Immature natural killer cell (primary cell): ENCODE measurements at places on chromosomes 16 and 17. TPM values are rescaled to one million over a fixed set of nuclear protein-coding genes. Genes with fewer than 3 reads are reported as not detected.

DNA sequence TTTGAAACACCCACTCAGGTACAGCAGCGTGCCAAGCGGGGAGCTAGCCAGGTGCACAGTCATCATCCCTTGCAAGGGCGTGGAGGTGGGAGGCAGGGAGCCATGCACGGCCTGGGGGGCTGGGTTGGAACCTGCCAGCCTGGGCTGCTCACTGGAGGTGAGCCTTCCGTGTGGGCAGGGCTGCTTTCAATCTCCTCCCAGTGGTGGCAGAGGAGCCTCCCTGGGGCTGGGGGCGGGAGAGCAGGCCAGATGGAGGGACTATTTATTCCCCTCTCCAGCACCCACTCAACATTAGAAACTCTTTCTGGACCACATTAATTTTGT lies 90.3 kb downstream of the KATNIP start:
- H3K27me3 ChIP-seq = no peaks in the 10 kb centered on the region
- H3K36me3 ChIP-seq = peaks cover 13% of the 10 kb centered on the region
- H3K4me1 ChIP-seq = no peaks in the 10 kb centered on the region

DNA sequence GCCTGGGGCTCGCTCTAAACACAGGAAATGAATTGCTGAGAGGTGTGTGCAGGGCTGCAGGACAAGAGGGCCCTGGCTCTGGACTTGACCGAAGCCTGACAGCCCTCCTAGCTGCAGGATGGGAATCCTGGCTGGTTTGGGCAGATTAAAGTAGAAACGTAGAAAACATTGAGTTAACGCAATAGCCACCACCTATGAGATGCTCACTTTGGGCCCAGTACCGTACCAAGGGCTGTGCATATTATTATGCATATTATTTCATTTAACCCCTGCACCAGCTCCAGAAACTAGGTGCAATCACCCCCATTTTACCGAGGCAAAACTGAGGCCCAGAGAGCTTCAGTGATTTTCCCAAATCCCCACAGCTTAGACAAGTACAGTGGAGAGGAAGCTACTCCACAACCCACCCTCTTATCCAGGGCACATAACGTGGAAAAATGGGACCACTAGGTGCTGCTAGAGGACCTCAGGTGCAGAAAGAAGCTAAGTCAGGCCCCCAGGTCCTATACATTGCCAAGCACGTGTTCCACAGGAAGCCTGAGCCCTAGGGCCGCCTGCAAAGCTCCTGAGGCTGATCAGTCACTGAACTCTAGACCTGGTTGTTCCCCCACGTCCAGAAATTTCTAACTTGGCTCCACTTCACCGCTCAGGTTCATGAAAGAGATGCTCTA lies 79.2 kb downstream of the MYH11 start:
- H3K27me3 ChIP-seq = peaks cover 2% of the 10 kb centered on the region
- no peak overlapping the region for H3K27ac ChIP-seq
- H3K4me3 ChIP-seq = no peak overlapping the region

GRCh38 chr16:47657977-47658376 lies 196.8 kb downstream of the PHKB start:
- no peak overlapping the region for H3K4me3 ChIP-seq
- no peak overlapping the region for H3K27ac ChIP-seq
- H3K36me3 ChIP-seq = peaks cover 56% of the 10 kb centered on the region
- DNase-seq = no peak
- no peaks in the 10 kb centered on the region for H3K4me1 ChIP-seq

- H3K4me1 ChIP-seq = no peaks in the 10 kb centered on the region
- H3K36me3 ChIP-seq = peaks cover 42% of the 10 kb centered on the region
- no peak overlapping the region for H3K4me3 ChIP-seq
Observed at GRCh38 chr16:56506941-56507340, 12.9 kb downstream of the BBS2 start.

- no peaks in the 10 kb centered on the region for H3K27me3 ChIP-seq
- no peak overlapping the region for H3K4me3 ChIP-seq
- H3K36me3 ChIP-seq = peaks cover 20% of the 10 kb centered on the region
- H3K27ac ChIP-seq = no peak overlapping the region
- no peak for DNase-seq
Observed at GRCh38 chr17:32746698-32747097, 130.2 kb downstream of the MYO1D start.

DNA sequence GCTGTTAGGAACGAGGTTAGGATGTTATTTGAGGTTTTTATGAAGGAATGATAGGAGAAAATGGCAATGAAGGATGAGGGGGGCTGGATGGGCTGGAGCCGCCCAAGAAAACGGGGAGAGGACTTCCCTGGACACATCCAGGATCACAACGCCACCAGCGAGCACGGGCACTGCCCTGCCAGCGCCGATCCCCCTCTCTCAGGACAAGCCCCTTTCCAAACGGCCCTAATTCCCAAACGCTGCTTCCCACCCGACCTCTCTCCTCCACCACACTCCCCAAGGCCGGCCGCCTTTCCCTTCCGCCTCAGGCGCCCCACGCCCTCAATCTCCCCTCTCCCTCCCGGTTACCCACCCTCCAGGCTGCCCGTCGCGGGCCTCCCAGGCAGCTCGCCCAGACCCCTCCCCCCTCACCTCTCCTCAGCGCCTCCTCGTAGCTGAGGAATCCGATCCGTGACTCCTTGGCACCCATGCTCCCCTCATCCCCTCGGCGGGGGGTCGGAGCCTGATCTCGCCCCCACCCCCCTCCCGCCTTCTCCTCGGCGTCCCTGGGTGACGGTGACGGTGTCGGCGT lies 377 bp downstream of the USP32 start:
- H3K36me3 ChIP-seq = no peaks in the 10 kb centered on the region
- H3K4me3 ChIP-seq = peak overlapping the region; percentile 95
- DNase-seq = no peak
- peaks cover 13% of the 10 kb centered on the region for H3K27me3 ChIP-seq

GRCh38 chr17:57455063-57455914 lies 199.0 kb downstream of the MSI2 start:
- peaks cover 39% of the 10 kb centered on the region for H3K27me3 ChIP-seq
- DNase-seq = peak; percentile 82
- peak overlapping the region; percentile 89 for H3K4me3 ChIP-seq
- peaks cover 68% of the 10 kb centered on the region for H3K4me1 ChIP-seq

- H3K27ac ChIP-seq = no peak overlapping the region
- H3K36me3 ChIP-seq = no peaks in the 10 kb centered on the region
- no peak overlapping the region for H3K4me3 ChIP-seq
Observed at GRCh38 chr17:49548051-49548505, 27.6 kb upstream of the NXPH3 start.

DNA sequence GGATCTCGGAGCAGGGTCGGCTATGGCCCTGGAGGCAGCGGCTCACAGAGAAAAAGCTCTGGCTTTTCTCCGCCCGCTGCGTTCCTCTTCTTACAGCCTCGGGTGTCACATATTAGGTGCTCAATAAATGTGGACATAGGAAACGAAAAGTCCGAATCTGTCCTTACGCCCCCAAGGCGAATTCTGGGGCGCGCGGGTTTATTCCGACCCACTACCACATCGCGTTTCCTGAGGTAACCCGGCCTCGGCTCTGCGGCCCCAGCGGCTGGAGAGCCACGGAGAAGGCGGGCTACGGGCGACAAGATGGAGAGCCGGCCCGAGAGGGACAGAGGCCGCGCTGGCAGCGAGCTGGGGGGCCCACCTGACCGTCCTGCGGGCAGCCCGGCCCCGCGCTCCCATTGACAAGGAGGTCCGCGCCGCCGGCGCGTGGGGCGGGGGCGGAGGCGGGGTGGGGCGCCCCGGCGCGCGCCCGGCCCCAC lies 573 bp upstream of the GNAO1 start:
- peak overlapping the region; percentile 83 for H3K4me3 ChIP-seq
- peaks cover 41% of the 10 kb centered on the region for H3K27me3 ChIP-seq

- H3K36me3 ChIP-seq = peaks cover 7% of the 10 kb centered on the region
- no peaks in the 10 kb centered on the region for H3K4me1 ChIP-seq
- no peak overlapping the region for H3K27ac ChIP-seq
- H3K27me3 ChIP-seq = peaks cover 2% of the 10 kb centered on the region
- H3K4me3 ChIP-seq = no peak overlapping the region
- no peak for DNase-seq
Observed at GRCh38 chr17:70922268-70922667, 752.9 kb downstream of the KCNJ2 start.

- peaks cover 35% of the 10 kb centered on the region for H3K4me1 ChIP-seq
- no peak overlapping the region for H3K4me3 ChIP-seq
- peak overlapping the region; percentile 38 for H3K27ac ChIP-seq
- peaks cover 25% of the 10 kb centered on the region for H3K27me3 ChIP-seq
- DNase-seq = no peak
- peaks cover 30% of the 10 kb centered on the region for H3K36me3 ChIP-seq
Observed at GRCh38 chr17:78823282-78824046, 17.1 kb downstream of the USP36 start.

DNA sequence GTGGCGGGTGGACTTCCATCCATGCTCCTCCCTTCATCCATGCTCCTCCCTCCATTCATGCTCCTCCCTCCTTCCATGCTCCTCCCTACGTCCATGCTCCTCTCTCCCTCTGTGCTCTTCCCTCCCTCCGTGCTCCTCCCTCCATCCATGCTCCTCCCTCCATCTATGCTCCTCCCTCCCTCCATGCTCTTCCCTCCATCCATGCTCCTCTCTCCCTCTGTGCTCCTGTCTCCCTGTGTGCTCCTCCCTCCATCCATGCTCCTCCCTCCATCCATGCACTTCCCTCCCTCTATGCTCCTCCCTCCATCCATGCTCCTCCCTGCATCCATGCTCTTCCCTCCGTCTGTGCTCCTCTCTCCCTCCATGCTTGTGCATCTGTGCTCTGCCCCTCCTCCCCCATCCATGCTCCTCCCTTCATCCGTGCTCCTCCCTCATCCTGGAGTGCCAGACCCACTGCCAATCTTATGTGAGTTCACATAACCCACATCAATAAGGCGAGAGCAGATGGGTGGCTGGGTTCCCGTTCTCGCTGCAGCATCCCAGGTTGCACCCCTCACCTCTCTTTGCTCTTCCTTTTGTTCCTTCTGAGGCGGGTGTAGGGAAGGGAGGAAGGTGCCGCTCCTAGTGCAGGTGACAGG lies 22.8 kb downstream of the KSR1 start:
- no peak overlapping the region for H3K4me3 ChIP-seq
- DNase-seq = no peak
- no peaks in the 10 kb centered on the region for H3K27me3 ChIP-seq

- no peak for DNase-seq
- H3K4me3 ChIP-seq = no peak overlapping the region
- H3K36me3 ChIP-seq = no peaks in the 10 kb centered on the region
- no peaks in the 10 kb centered on the region for H3K4me1 ChIP-seq
- H3K27me3 ChIP-seq = no peaks in the 10 kb centered on the region
Observed at GRCh38 chr16:70476272-70477020, 22.1 kb downstream of the FCSK start.

- H3K36me3 ChIP-seq = peaks cover 3% of the 10 kb centered on the region
- peaks cover 15% of the 10 kb centered on the region for H3K4me1 ChIP-seq
- H3K27ac ChIP-seq = peak overlapping the region; percentile 31
- H3K27me3 ChIP-seq = peaks cover 19% of the 10 kb centered on the region
- peak; percentile 73 for DNase-seq
Observed at GRCh38 chr16:31476303-31477219, 4.6 kb downstream of the TGFB1I1 start.

GRCh38 chr17:14442798-14443528 lies 142.1 kb downstream of the HS3ST3B1 start:
- H3K4me3 ChIP-seq = no peak overlapping the region
- H3K4me1 ChIP-seq = peaks cover 25% of the 10 kb centered on the region
- peaks cover 4% of the 10 kb centered on the region for H3K27me3 ChIP-seq

- DNase-seq = no peak
- peaks cover 32% of the 10 kb centered on the region for H3K4me1 ChIP-seq
- H3K4me3 ChIP-seq = peak overlapping the region; percentile 82
- H3K27ac ChIP-seq = peak overlapping the region; percentile 83
- H3K27me3 ChIP-seq = peaks cover 4% of the 10 kb centered on the region
Observed at GRCh38 chr16:2009164-2009711, 383 bp downstream of the ZNF598 start.

DNA sequence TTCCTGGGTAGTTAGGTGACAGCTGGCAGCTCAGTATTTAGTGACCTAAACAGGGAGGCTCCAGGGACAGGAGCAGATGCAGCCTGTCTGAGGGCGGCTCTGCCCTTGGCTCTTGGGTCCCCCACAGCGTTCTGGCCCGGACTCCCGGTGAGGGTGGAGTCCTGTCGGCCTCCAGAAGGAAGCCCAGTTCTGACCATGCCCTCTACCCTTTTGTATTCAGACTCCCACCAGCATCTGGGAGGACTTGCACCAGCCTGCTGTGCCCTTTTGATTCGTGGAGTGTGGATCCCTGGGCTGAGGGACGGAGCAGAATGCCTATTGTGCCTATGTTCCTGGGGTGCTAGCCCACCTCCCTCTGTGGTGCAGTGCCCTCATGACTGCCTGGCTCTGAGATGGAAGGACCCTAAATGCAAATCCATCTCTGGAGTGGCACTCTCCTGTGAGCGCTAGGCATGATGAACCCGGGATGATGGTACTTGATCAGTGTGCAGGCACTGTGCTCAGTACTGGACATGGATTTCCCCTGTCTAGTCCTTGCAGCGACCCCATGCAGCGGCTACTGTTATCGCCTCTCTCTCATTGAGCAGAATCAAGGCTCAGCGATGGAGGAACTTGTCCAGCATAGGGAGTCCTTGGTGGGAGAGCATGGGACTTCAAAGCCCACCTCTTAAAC lies 123.1 kb downstream of the SNX29 start:
- no peak overlapping the region for H3K4me3 ChIP-seq
- no peaks in the 10 kb centered on the region for H3K27me3 ChIP-seq
- H3K27ac ChIP-seq = no peak overlapping the region
- H3K4me1 ChIP-seq = peaks cover 10% of the 10 kb centered on the region

- peaks cover 77% of the 10 kb centered on the region for H3K27me3 ChIP-seq
- H3K4me1 ChIP-seq = peaks cover 56% of the 10 kb centered on the region
- peak overlapping the region; percentile 90 for H3K27ac ChIP-seq
Observed at GRCh38 chr17:82241183-82241925, 12.5 kb downstream of the SLC16A3 start.

DNA sequence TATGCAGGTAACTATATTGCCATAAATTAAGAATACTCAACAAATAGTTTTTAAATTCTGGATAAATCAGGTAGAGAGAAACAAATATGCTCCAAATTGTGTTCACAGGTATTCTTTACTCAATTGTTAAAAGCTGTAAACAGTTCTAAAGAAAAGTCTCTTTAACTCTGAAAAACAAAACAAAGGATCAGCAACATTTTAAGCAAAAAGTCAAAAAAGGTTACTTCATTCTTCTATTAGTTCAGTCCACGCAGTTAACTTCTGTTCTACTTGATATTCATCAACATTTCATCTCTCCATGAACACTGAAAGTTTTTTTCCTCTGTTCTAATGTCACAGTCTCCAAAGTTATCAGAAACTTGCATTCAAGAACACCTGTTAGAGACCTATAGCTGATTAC lies 47.9 kb downstream of the SCPEP1 start:
- no peak overlapping the region for H3K4me3 ChIP-seq
- peaks cover 10% of the 10 kb centered on the region for H3K27me3 ChIP-seq
- no peaks in the 10 kb centered on the region for H3K36me3 ChIP-seq

Gene SMIM36
- not detected for polyA plus RNA-seq

Gene EVI2B
- 78.4 TPM for polyA plus RNA-seq

Gene NPB
- polyA plus RNA-seq = not detected

Gene GPATCH8
- polyA plus RNA-seq = 101 TPM

Gene NCOR1
- 192 TPM for polyA plus RNA-seq

Gene SBK1
- 5.1 TPM for polyA plus RNA-seq

Gene UNC119
- polyA plus RNA-seq = 61.1 TPM
